ENCODE measurements at places on chromosomes 13 and 19. TPM values are rescaled to one million over a fixed set of nuclear protein-coding genes. Genes with fewer than 3 reads are reported as not detected.

TEX26 gene
- total RNA-seq: not detected

RNF113B gene
- not detected for total RNA-seq

CCDC70 gene
- not detected for total RNA-seq

OR7A5 gene
- total RNA-seq: not detected

SERTAD3 gene
- 42.3 TPM for total RNA-seq

FSD1 gene
- total RNA-seq: 7.5 TPM
